ENCODE measurements at places on chromosomes 7 and 10.

- no peak for DNase-seq
Observed at GRCh38 chr7:123819001-123819400, 26.0 kb upstream of the HYAL4 start.

- no peak for DNase-seq
Observed at GRCh38 chr7:73700069-73700423, 16.6 kb downstream of the BUD23 start.

GRCh38 chr10:35882422-35883150 lies 240.5 kb upstream of the FZD8 start:
- DNase-seq = no peak

DNA sequence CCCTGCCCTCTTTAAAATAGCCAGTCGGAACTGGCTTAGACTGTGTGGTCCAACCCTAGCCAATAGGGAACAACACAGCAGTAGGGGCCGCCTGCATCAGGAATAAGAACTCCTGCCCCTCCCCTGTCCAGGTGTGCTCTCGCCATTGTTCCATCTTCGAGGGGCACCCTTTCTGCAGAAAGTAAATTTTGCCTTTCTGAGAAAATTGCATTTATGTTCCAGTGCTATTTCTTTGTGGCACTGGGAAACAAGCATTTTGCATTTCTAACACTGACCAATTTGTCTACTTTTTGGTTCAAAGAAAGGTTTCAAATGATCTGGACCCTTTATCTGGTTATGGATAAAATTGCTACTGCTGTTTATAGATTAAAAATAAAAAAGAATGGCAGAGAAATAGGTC lies 90.2 kb upstream of the AGBL3 start:
- DNase-seq = no peak

- no peak for DNase-seq
Observed at GRCh38 chr7:135645296-135645904, 16.9 kb upstream of the STMP1 start.

GRCh38 chr10:1227510-1228402 lies 171.6 kb downstream of the WDR37 start:
- no peak for DNase-seq

DNA sequence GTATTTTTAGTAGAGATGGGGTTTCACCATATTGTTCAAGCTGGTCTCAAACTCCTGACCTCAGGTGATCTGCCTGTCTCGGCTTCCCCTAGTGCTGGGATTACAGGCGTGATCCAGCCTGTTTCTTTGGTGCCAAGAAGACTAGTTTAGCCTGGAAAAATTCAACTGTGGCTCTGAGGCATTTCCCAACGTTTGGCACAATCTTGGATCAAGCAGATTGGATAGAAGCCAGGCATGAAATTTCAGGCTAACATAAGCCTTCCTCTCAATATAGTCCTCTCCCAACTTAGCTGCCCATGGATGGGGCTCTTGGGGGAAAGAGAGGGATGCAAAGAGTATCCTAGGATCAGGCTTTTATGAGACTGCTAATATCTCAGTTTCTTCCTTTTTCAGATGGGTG lies 53.8 kb downstream of the APBB1IP start:
- DNase-seq = no peak

DNA sequence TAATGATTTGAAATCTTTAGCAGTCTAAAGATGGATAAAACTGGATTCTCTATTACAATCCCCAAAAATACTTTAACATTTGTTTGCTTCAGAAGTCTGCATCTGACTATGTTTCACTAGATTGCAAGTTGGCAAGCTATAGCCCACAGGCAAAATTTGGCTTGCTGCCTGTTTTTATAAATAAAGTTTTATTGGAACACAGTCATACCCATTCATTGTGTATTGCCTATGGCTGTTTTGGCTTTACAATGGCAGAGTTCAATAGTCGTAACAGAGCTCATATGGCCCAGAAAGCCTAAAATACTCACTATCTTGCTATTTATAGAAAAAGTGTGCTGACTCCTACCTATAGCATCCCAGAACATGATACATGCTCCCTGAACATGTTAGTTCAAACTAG lies 89.0 kb upstream of the GPR141 start:
- DNase-seq = no peak
